ENCODE measurements at places on chromosomes 6 and 20. TPM values are rescaled to one million over a fixed set of nuclear protein-coding genes. Genes with fewer than 3 reads are reported as not detected.

Gene RFX6
- total RNA-seq, result not detected

- no peak for DNase-seq
Measured at GRCh38 chr6:31687321-31687720, 6.5 kb upstream of the LY6G5C start.

DNA sequence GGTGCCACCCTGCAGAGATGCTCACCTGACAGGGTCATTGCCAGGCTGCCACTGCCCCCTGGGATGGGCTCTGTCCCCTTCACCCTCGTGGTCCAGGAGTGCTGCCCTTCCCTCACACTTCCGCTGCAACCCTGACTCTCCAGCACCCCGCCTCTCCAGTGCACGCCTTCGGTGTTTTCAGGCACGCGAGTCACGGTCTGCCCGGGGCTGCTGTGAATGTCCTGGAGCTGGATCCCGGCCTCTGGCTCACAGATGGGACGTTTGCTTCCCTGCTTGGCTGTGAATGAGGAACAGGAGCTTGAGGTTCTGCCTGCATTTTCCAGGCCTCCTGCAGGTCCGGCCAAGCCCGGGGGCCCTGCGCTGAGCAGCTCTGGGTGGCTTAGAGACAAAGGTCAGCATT, 343.4 kb downstream of the SMOC2 start:
- no peak for DNase-seq

GRCh38 chr6:1798303-1798964, 188.7 kb downstream of the FOXC1 start:
- no peak for DNase-seq

DNA sequence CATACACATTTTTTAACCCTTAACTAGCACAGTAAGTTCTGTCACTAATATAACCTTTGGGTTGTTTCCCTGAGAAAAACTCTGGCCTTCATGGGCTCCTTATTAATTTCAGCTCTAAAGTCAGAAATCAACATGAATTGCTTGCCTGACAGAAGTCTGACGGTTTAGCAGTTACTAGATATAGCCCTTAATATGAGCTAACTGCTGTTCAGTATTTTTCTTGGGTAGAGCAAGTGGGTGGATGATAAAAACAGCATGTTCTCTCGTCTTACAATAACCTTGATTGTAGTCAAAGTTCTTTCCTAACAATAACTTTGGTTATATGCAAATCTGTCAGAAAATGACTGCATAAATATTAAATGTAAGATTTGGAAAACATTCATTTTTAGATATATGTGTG, 81.0 kb downstream of the SH3BGRL2 start:
- no peak for DNase-seq
